ENCODE measurements at places on chromosomes 7 and 10. TPM values are rescaled to one million over a fixed set of nuclear protein-coding genes. Genes with fewer than 3 reads are reported as not detected.
A peak's percentile ranks its signal among the peaks of the same experiment; 100 is the strongest.

DNA sequence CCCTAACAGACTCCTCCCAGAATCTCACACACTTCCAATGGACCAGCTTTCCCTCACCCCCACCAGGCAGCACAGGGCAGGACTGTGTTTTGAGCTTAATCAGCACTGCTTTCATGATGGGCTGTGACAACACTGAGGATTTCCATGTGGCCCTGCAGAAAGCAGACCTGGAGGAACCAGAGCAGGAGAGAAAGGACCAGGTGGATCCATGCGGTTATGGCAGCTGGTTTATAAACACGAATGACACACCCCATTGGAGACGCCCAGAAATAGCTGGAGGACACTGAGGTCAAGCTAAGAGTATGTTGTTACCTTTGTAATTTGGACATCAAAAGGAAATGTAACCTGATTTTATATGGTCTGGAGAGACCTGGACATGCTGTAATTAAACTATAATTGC is 31.7 kb upstream of the HERPUD2 start:
- no peaks in the 10 kb centered on the region for H3K36me3 ChIP-seq
- H3K27ac ChIP-seq = no peak overlapping the region
- DNase-seq = no peak
- H3K27me3 ChIP-seq = no peaks in the 10 kb centered on the region
- no peak overlapping the region for H3K4me3 ChIP-seq

- H3K27ac ChIP-seq = no peak overlapping the region
- H3K36me3 ChIP-seq = no peaks in the 10 kb centered on the region
- H3K4me1 ChIP-seq = no peaks in the 10 kb centered on the region
- DNase-seq = no peak
- H3K4me3 ChIP-seq = no peak overlapping the region
Measured at GRCh38 chr7:142832417-142832816, 22.5 kb upstream of the EPHB6 start.

- no peak overlapping the region for H3K4me3 ChIP-seq
- DNase-seq = no peak
- no peak overlapping the region for H3K27ac ChIP-seq
- H3K36me3 ChIP-seq = no peaks in the 10 kb centered on the region
Measured at GRCh38 chr10:132143162-132143561, 43.6 kb upstream of the DPYSL4 start.

GRCh38 chr7:12403287-12404181 is at the start of gene VWDE:
TSS of gene VWDE (minus strand) at chr7:12403865. CDS start at chr7:12403716, 149 bp downstream.
- H3K27ac ChIP-seq = no peak within 1 kb of the TSS
- peaks cover 4% of the 10 kb centered on the region for H3K4me1 ChIP-seq
- H3K4me3 ChIP-seq = peak within 1 kb of the TSS; percentile 56
- peaks cover 7% of the 10 kb centered on the region for H3K27me3 ChIP-seq
- DNase-seq = peak; percentile 68
- H3K36me3 ChIP-seq = no peaks in the 10 kb centered on the region

DNA sequence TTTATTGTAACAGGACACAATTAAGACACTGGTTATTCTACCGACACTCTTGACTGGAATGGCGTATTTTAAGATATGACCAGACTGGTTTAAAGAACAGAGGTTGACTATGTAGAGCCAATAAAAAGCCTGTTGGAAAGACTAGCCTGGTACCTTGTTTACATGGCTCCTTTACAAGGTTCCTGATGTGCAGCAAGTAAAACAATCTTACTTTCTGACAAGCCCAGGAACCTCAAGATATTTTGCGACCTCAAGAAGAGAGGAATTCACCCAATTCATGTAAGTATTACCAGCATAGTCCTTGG is 14.1 kb downstream of the LARP4B start:
- no peaks in the 10 kb centered on the region for H3K27me3 ChIP-seq
- H3K36me3 ChIP-seq = peaks cover 6% of the 10 kb centered on the region
- no peak overlapping the region for H3K4me3 ChIP-seq
- DNase-seq = no peak
- H3K4me1 ChIP-seq = peaks cover 28% of the 10 kb centered on the region

- H3K4me3 ChIP-seq = no peak overlapping the region
- no peaks in the 10 kb centered on the region for H3K4me1 ChIP-seq
- no peak overlapping the region for H3K27ac ChIP-seq
- DNase-seq = no peak
- peaks cover 42% of the 10 kb centered on the region for H3K27me3 ChIP-seq
Measured at GRCh38 chr7:25879799-25880198, 272.2 kb upstream of the NFE2L3 start.

DNA sequence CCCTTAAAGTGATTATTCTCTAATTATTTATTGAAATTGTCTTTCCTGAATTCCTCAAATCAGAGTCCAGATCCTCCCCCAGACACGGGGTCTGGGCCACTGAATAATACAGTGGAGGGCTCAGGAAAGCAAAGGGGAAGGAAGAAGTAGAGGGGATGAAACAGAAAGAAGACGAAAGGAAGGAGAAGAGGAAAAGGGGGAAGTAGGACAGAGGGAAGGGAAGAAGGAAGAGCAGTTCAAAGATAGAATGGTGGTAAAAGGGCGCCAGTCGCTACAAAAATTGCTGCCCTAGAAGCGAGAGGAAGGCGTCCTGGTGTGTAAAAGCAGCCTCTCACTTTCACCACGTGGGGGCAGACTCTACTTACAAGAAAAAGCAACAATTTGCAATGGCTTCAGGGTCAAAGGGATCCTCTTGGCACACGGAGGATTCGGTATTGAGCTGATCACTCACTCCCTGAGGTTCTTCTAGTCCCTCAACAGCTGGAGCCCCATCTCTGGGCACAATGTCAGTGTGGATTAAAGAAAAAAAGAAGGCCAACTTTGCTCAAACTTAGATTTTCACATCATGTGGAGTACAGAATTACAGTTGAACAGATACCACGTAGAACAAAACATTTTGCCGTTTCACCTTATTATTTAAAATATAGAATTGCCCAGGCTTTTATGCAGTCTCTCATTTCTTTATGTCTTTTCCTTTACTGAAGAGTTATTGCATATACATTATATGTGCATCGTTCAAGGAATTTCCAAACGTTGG is 31.4 kb upstream of the NPVF start:
- H3K27me3 ChIP-seq = no peaks in the 10 kb centered on the region
- peak; percentile 49 for DNase-seq
- H3K4me1 ChIP-seq = peaks cover 18% of the 10 kb centered on the region
- no peak overlapping the region for H3K4me3 ChIP-seq

- no peak overlapping the region for H3K27ac ChIP-seq
- H3K36me3 ChIP-seq = no peaks in the 10 kb centered on the region
- DNase-seq = no peak
- no peaks in the 10 kb centered on the region for H3K27me3 ChIP-seq
- no peak overlapping the region for H3K4me3 ChIP-seq
- H3K4me1 ChIP-seq = no peaks in the 10 kb centered on the region
Measured at GRCh38 chr7:98724591-98724990, 107.5 kb downstream of the NPTX2 start.

DNA sequence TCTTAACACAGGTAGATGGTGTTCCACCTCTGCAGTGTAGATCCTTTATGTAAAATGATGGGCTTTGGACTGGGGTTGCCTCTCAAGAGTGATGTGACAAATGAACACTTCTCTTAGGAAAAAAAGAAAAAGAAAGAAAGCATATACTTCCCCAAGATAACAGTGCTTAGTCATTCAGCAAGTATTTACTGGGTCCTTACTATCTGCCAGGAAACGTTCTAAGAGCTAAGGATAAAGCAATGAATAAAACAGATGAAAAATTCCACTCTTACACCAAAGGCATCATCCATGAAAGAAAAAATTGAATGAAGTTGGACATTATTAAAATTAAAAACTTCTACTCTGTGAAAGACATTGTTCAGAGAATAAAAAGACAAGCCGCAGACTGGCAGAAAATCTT is 177.3 kb downstream of the C7orf25 start:
- H3K36me3 ChIP-seq = no peaks in the 10 kb centered on the region
- DNase-seq = no peak
- no peak overlapping the region for H3K4me3 ChIP-seq
- no peak overlapping the region for H3K27ac ChIP-seq

- no peak overlapping the region for H3K4me3 ChIP-seq
- no peaks in the 10 kb centered on the region for H3K36me3 ChIP-seq
- no peak overlapping the region for H3K27ac ChIP-seq
- H3K4me1 ChIP-seq = no peaks in the 10 kb centered on the region
Measured at GRCh38 chr7:1851721-1852516, 181.8 kb downstream of the ELFN1 start.

GRCh38 chr10:5355594-5356301 is 9.0 kb upstream of the UCN3 start:
- H3K36me3 ChIP-seq = no peaks in the 10 kb centered on the region
- no peak overlapping the region for H3K27ac ChIP-seq
- no peak for DNase-seq
- H3K27me3 ChIP-seq = no peaks in the 10 kb centered on the region
- no peaks in the 10 kb centered on the region for H3K4me1 ChIP-seq

DNA sequence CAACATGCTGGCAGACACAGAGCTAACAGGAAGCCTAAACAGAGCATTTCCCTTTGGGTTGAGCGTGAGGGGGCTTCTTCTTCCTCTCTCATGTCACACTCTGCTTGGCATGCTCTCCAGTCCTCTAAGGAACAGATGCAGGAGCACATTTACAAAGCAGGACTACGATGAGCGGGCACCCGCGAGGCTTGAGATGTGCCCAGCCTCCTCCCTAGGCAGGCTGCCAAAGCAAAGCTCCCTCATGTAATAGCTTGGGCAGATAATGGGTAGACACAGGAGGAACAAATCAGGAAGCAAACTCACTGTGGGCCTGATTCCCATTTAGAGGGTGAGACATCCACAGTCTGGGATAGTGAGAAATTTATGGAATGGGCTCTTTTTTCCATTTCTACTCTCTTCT is 519.1 kb downstream of the NRG3 start:
- DNase-seq = no peak
- H3K27me3 ChIP-seq = no peaks in the 10 kb centered on the region

Gene TFR2
- 0.35 TPM for total RNA-seq

Gene MMP21
- not detected for total RNA-seq

Gene SYCE1
- 0.74 TPM for total RNA-seq

Gene TWIST1
- not detected for total RNA-seq

All from lower lobe of right lung (tissue), 2 donors.